ENCODE measurements at places on chromosomes 2 and 18.

- no peak for DNase-seq
Measured at GRCh38 chr2:167127135-167127534, 238.9 kb downstream of the XIRP2 start.

GRCh38 chr2:229752970-229753729, 38.8 kb upstream of the DNER start:
- DNase-seq: no peak

DNA sequence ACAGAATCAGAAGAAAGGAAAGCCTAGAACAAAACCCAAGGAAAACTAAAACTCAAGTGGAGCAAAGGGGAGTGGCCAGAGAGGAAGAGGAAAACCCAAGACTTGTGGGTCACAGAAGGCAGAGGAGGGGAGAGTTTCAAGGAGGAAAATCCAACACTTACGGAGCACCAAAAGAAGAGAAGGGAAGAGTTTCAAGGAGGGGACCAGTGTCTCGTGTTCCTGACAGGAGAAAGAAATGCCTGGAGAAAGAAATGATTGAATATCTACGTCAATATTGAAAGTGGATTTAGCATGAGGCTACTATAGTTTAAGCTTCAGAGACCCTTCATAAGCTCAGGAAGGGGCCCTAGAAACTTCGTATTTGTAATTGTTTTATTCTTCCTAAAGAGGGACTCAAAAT, 1.4 kb upstream of the MFSD6 start:
- DNase-seq: no peak

DNA sequence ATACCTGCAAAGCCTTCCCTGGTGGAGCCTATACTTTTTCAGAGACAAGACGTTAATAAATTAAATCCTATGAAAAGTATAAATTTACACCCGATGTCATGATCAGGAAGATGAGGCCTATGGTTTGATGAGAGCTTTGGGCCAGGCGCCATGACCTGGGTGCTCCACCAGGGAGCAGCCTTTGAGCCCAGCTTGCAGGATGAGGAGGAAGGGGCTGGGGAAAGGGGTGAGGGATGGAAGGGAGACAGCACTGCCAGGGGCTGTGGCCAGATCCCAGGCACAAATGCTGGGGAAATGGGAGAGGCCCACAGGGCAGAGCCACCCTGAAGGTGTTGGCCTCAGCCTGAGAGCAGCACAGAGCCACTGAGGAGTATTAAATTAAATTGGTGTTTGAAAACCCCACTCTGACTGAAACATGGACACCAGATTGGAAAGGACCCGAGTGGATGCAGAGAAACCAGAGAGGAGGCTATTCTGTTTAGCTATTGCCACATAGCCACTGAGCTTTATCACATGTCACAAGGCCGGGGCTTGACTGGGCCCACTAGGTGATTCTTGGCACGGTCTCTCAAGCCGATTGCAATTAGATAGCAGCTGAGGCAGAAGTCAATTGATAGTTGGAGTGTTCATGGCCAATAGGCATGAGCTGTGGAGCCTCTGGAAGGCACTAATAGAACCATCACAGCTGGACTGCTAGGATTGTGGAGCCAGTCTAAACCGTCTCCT, 9.6 kb upstream of the FAHD2A start:
- no peak for DNase-seq

GRCh38 chr2:224405412-224405811, 3.5 kb upstream of the FAM124B start:
- DNase-seq: no peak

DNA sequence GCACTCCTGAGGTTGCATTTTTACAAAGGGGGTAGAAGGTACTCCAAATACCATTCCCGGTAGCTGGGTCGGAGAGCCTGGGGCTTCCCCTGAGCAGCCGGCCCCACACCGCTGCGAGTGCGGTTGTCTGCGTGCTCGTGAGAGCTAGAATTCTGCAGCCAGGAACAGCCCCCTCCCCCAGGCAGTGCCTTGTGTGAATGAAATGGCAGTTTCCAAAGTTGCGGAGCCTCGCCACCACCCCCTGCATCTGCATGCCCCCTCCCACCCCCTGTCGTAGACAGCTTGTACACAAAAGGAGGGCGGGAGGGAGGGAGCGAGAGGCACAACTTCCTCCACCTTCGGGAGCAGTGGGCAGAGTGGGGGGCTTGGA, 1.1 kb downstream of the MYCN start:
- DNase-seq: peak; percentile 30

- DNase-seq: peak; percentile 65
Measured at GRCh38 chr2:43225093-43225787, 1.2 kb downstream of the ZFP36L2 start.

- DNase-seq: no peak
Measured at GRCh38 chr18:34659579-34660517, 50.2 kb upstream of the DTNA start.

DNA sequence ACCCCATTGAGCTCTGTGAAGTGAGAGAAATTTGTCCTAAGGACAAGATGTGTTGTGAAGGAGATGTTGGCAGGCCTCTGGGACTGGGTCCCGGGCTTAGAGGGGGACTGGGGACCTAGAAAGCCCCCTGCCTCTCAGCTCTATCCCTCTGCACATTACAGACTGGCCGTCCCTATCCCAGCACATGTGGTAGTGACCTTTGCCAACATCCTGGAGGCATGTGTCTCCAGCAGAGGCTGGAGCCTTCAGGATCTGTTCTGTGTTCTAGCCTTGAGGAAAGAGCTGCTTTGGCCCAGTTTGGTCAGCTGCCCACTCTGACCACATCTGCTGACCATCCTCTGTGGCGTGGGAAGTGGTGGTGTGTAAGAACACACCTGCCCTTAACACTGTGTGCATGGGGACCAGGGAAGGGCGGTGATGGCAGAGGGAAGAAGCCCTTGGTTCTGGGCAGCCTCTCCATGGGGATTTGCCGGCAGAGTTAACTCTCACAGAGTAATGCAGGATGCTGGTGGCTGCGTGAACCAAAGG, 33.4 kb downstream of the NCK2 start:
- DNase-seq: no peak

DNA sequence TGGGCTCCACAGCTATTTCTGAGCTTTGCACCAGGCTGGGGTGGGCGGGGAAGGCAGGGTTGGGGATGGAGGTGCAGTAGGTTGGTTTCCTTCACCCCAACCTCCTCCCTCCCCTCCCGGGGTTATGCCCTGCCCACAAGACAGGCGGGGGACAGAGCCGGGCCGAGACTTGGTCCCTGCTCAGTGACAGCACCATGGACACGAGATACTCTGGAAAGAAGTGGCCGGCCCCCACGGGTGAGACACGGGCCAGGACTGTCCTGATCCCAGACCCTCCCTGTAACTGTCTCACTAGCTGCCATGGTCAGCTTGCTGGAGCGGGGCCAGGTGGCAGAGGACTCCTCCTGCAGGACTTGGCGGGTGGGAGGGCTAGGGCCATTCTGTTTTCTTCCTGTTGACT, 59.7 kb downstream of the DYSF start:
- DNase-seq: no peak

DNA sequence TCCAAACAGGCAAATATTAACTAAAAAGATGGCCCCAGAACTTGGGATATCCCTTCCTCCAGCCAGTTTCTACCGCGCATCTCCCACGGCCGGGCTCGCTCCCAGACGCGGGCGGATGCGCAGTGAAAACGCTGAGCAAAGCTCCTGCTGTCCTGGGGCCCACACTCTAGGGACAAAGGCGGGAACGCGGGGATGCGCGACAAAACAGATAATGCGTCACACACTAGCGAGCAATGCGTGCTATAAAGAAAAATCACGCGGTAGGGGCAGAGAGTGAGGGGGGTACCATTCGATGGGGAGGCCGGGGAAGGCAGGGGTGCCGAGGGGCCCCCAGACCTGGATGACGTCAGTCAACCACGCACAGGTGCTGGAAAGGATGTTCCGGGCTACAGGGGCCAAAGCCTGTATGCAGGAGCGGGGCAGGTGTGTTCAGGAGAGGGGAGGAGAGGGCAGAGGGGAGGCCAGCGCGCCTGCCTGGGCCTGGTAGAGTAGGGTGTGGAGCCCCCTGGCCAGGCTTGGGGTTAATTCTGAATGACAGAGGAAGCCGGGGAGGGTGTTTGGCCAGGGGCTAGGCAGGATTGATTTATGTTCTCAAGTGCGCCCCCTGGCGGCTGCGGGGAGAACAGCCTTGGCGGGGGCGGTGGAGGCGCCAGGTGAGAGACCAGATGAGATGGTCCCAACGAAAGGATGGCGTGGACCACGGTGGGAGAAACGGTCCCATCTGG, 14.9 kb upstream of the ITM2C start:
- DNase-seq: peak; percentile 82

- DNase-seq: no peak
Measured at GRCh38 chr2:235055891-235056516, 104.2 kb downstream of the SH3BP4 start.

GRCh38 chr2:194352505-194352904, 1304.5 kb upstream of the SLC39A10 start:
- no peak for DNase-seq

DNA sequence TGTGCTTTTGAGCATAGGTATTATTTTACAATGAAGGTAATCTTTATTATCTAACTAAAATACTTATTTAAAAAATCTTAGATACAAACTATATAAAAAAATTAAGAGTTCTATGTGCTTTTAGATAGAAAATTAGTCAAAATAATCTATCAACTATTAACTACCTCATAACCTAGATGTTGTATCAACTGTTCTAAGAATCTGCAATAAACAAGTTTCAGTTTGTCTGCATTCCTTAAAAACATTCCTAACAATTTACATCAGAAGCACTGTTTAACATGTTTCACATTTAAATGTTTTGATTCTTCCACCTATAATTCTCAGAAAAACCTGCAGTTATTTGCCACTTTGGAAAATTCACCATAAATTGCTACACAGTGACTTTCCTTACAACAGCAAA, 33.3 kb downstream of the NDUFS1 start:
- DNase-seq: no peak

DNA sequence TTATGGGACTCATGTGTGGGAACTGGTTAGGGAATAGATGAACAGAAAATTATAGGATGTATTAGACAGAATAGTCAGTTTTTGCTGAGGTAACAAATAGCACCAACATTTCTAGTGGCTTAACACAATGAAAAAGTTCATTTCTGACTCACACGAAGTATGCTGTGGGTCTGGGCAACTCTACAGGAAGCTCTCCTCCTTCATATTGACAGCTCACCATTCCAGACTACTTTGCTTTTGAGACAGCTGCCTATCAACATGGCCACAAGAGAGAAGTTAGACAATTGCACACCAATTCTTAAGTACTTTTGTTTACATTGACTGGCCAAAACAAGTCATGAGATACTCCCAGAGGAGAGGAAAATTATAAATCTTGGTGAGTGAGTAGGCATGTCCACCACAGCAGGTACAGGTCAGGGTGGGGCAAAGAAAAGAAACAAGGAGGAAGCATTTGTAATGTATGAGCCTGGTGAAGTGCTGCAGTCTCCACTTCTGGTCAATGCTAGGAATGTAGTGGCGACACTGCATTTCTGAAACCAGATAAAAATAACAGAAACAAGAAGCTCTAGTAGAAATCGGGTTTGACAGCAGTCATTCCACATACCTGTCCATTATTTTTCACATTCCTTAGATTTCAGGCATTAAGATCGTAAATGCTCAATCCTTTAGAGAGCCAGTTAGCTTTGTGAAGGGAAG, 141.6 kb downstream of the ICOS start:
- DNase-seq: no peak

DNA sequence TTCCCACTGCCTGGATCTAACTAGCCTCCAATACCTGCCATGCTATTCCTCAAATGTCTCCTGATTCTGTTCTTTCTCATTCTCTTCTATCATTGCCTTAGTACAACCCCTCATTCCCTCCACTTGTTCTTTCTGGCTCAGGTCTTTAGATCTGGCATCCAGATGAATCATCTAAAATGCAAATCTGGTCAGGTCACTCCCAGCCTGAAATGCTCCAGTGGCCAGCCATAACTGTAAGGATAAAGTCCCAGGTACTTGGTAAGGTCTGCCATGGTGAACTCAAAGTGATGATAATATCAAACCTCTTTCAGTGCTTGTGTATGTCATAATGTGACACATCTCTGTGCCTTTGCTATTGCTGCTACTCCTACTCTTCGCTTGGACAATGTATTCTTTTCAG, 2.9 kb upstream of the SNRNP27 start:
- no peak for DNase-seq

- no peak for DNase-seq
Measured at GRCh38 chr18:56804395-56804794, 153.2 kb downstream of the WDR7 start.

Measured in stimulated activated CD4-positive, alpha-beta T cell treated with anti-CD3 and anti-CD28 coated beads, Interleukin-2, amount 100 ng/mL, for 24 hours (primary cell).